AG08395 (cell line): ENCODE measurements at places on chromosomes 4 and X.

DNA sequence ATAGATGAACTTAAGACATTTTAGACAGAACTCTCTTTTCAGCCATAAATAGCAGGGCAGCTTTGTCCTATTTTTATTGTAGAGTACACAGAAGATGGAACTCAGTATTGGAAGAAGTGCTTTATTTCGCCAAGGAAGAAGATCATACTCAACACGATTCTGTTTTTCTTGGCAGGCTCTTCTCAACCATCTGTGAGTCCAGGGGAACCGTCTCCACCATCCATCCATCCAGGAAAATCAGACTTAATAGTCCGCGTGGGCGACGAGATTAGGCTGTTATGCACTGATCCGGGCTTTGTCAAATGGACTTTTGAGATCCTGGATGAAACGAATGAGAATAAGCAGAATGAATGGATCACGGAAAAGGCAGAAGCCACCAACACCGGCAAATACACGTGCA is 37.6 kb downstream of the KIT start:
- no peak for DNase-seq

DNA sequence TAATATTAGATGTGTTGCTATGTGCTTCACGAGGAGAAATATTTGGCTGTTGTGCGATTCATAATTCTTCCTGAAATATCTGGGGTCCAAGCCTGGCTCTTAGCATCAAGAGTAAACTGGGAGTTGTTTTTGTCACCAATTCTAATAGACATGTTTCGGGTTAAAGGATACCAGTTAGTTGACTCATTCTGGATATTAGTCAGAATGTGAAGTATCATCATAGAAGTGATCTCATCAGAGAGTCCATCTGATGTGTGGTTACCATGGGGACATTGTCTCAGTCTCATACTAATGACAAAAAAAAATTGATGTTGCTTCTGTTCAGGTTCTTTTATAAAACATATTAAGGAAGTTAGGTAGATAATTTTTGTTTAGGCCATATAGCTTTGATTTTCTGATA is 57.2 kb upstream of the MTMR1 start:
- DNase-seq = peak; percentile 69

- DNase-seq = peak; percentile 76
Observed at GRCh38 chr4:77022560-77023179, 53.1 kb downstream of the CCNI start.

GRCh38 chrX:38999967-39000745 is 198.9 kb downstream of the MID1IP1 start:
- DNase-seq = peak; percentile 8

- DNase-seq = no peak
Observed at GRCh38 chr4:147059064-147059731, 113.5 kb upstream of the TTC29 start.

DNA sequence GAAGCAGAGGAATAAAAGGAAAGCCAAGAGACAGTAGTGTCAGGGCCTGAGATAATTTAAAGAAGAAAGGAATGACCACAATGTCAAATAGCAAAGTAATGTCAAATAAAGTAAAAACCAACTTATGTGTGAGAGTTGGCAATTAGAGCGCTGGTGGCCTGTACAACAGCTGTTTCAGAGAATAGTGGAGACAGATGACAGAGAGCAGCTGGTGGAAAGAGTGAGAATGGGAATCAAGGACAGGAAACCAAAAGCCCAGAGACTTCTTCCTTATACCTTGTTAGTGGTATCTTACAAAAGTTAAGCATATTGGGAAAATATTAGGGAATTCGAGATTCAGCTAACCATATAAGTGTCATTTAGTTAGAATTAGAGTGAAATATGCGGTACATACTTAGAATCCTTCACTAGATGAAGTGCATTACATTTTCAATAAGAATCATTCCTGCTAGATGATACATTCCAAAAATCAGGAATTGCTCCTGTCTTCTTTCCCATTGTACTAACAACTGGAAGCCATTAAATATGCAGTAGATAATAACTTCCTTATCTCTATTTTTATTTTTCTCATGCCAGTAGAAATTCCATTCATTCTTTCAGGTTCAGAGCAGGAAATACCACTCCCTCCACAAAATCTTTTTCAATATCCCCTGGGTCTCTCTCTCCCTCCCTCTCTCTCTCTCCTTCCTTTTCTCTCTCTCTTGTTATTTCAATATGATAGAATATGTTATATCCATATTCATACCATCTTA is 525.4 kb downstream of the CENPC start:
- peak; percentile 0 for DNase-seq

DNA sequence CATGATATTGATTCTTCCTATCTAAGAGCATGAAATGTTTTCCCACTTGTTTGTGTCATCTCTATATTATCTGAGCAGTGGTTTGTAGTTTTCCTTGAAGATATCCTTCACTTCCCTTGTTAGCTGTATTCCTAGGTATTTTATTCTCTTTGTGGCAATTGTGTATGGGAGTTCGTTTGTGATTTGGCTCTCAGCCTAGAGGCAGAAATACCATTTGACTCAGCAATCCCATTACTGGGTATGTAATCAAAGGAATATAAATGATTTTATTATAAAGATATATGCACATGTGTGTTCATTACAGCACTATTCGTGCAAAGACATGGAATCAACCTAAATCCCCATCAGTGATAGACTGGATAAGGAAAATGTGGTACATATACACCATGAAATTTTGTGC is 172.7 kb upstream of the IL15 start:
- DNase-seq = no peak

DNA sequence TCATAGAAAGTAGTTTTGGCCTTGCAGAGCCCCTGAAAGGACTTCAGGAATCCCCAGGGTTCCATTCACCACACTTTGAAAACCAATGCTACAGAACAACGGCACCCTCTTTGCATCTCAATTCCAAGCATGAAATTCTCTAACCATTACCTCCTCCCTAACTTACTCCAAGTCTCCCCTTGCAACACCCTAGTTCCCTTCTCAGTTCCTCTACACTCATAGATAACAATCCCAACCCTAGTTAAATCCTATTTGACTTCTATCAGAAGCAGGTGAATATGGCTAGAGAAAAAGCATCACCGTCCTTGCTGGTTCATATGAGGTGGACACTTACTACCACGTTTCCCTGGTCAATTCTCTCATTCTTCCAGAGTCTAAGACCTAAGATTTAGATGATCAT is 2.4 kb downstream of the RCHY1 start:
- DNase-seq = no peak

DNA sequence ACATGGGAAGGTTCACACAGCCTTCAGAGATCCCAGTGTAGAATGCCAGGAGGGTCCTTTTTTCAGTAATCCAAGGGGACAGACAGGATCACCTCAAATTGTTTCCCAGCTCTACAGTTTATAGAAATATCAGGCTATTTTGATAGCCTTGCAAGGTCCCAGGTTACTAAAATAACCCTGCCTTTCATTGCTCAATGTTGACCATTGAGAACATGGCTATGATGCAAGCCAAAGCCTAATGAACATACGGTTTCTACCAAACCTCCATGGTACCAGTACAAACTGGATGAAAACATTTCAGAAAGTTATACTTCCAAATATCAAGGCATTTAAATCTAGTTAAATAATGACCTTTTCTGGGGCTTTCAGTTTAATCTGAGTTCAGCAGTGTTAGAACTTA is 151.5 kb downstream of the PLS3 start:
- DNase-seq = no peak
